ENCODE measurements at places on chromosomes 2 and 18. TPM values are rescaled to one million over a fixed set of nuclear protein-coding genes. Genes with fewer than 3 reads are reported as not detected.

APCDD1 gene
- not detected for total RNA-seq

KIF1A gene
- 2.3 TPM for total RNA-seq

TRIB2 gene
- 48.7 TPM for total RNA-seq

DTNA gene
- total RNA-seq: not detected

GALR1 gene
- total RNA-seq: not detected

ANKRD39 gene
- total RNA-seq: 33.9 TPM

IGFBP5 gene
- 0.08 TPM for total RNA-seq

SIX3 gene
- not detected for total RNA-seq

PLEK gene
- total RNA-seq: 28.8 TPM

NR4A2 gene
- 3.2 TPM for total RNA-seq

ARHGEF33 gene
- 0.62 TPM for total RNA-seq

EPHA4 gene
- 32.8 TPM for total RNA-seq

SERPINB5 gene
- total RNA-seq: not detected

GTF2A1L gene
- not detected for total RNA-seq

C2orf80 gene
- total RNA-seq: not detected

PIK3C3 gene
- total RNA-seq: 65.8 TPM

SERPINB3 gene
- not detected for total RNA-seq

TMEM237 gene
- 16.8 TPM for total RNA-seq

APOB gene
- not detected for total RNA-seq

AQP12A gene
- not detected for total RNA-seq
